ENCODE measurements at places on chromosomes 12 and 14.

GRCh38 chr12:123059500-123059899, 79.0 kb downstream of the ARL6IP4 start:
- no peak for DNase-seq

- peak; percentile 56 for DNase-seq
Observed at GRCh38 chr12:106341086-106341877, 16.3 kb upstream of the POLR3B start.

DNA sequence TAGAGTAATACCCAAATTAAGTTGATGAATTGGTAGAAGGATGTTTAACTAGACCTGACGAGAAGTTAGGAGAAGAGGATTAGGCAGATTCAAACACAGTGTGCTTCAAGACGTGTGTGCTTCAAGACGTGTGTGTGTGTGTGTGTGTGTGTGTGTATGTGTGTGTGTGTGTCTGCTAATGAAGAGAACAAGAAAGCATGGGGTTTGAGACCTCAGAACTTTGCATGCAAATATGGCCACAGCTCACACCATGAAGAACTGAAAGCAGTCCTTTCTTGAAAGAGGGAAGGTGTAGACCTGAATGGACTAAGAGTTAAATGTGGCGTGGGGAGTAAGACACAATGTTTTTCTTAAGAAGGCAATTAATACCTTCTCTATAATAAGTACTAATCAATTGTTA, 32.5 kb upstream of the SSPN start:
- DNase-seq, result no peak

DNA sequence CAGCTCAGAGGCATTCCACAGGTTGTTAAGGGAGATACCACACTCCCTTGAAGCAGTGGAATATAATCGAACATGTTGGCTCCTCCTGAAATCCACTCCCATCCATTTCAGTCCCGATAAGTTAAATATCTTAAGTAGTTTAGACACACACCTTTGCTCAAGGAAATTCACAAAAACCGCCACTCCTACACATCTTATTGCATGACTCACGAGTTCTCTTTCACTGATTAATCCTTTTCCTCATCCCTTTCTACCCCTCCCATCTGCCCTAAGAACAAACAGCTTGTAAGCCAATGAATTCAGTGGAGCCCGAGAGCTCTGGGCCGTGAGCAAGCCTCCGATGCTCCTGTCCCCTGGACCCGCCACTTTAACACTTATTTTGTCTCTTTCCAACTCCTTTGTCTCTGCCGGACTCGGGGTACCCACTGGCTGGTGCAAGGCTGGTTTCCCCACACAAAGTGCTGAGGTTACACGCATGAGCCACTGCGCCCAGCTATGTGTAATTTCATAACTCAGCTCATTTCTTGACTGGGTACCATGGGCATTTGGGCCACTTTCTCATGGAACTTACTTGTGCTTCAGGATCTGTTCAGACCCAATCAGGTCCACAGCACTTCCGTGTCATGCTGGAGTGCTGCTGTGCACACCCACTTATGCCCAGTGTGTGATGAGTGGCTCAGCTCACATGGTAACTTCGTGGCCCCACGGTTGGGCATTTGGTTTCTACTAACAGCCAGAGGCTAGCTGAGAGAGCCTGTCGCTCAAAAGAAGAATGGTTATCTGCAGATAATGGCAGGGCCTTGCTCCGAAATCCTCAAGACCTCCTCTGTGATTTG, 171.8 kb upstream of the ALG10B start:
- no peak for DNase-seq

DNA sequence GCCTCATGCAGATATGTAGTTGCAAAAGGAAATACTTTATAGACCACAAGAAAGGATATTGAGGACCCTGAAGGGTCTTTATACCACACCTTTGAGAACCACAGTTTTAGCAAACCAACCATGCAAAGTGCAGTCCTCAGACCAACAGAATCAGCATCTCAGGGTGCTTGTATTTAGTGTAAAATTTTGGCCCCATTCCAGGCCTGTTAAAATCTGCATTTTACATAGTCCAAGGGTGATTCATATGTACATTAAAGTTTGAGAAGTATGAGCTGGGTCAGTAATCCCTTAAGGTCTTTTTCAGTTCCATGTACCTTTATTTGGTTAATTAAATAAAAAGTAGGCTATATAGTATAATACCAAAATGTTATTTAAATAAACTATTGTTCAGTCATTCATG, 91.2 kb downstream of the WNK1 start:
- DNase-seq, result peak; percentile 80

- DNase-seq, result peak; percentile 40
Observed at GRCh38 chr12:89225401-89225800, 126.9 kb downstream of the DUSP6 start.

DNA sequence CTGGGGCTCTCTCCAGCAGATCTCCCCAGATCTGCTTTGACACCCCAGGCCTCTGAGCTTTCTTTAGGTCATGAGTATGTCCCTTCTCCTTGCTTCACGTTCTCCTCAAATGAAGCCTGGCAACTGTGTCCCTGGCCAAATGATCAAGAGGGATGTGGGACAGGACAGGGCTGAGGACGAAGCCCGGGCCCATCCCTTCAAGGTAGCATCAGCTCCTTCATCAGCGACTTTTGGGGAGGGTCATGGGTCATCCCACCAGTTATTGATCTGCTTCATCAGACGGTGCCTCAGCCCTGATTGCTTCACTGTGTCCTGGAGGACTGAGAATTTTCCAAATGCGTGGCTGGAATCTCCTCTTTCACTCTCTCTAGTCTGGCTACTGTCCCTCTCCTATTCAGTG, 32.3 kb downstream of the ACADS start:
- no peak for DNase-seq

DNA sequence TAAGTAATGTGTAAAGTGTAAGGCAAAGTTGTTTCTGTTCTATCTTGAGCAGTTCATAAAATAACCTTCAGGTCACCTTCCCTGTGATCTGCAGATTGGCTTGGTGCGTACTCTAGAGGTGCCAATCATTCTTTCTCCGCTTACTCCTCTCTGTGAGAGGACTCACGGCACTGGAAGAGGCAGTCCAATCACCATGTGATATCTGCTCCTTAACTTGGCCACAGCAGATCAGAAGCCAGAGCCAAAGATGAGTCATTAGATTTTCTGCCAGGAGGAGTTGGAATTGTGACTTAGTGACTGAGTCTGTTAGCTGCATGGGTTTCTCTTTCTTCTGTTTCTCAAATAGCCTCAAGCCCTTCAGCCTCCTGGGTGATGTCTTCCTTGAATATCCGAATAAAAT, 165.5 kb downstream of the SLC41A2 start:
- DNase-seq, result peak; percentile 88

- no peak for DNase-seq
Observed at GRCh38 chr12:31008961-31009840, 64.5 kb upstream of the DDX11 start.

DNA sequence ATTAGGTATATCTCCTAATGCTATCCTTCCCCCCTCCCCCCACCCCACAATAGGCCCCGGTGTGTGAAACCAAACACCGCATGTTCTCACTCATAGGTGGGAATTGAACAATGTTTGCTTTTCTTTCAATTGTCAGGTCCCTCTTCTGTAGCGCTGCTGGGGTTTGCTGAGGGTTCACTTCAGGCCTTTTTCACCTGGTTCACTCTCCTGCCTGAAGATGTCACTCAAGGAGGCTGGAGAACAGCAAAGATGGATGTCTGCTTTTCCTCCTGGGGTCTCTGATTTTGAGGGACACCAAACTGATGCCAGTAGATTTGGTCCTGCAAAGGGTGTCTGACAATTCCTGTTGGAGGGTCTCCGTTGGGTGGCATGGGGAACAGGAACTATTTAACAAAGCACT, 35.8 kb downstream of the KLRK1 start:
- no peak for DNase-seq

DNA sequence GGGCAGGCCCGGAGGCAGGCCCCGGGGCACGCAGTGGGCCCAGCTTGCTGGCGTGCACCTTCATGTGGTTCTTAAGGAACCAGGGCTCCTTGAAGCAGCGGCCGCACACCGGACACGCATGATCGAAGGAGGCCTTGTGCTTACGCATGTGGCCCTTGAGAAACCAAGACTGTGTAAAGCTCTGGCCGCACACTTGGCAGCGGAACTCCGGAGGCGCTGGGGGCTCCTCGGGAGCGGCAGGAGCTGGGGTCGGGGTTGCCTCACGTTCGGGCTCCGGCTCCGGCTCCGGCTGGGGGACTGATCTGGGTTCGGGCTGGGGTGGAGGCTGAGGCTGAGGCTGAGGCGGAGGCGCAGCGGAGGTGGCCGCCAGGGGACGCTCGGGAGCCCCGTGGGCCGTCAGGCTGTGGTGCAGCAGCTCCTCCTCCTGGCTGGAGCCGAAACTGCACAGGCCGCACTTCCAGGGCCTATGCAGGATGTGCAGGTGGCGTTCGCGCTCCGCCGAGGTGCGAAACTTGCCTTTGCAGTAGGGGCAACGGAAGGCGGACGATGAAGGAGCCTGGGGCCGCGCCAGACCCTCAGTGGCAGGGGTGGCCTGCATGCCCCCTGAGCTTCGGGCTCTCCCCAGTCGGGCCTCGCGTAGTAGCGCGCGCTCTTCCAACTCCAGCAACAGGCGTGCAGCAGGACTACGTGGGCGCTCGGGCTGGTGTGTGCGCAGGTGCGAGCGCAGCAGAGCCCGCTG, 6.0 kb downstream of the ZNF219 start:
- peak; percentile 53 for DNase-seq

GRCh38 chr12:60845696-60846095, 1249.9 kb downstream of the SLC16A7 start:
- no peak for DNase-seq

DNA sequence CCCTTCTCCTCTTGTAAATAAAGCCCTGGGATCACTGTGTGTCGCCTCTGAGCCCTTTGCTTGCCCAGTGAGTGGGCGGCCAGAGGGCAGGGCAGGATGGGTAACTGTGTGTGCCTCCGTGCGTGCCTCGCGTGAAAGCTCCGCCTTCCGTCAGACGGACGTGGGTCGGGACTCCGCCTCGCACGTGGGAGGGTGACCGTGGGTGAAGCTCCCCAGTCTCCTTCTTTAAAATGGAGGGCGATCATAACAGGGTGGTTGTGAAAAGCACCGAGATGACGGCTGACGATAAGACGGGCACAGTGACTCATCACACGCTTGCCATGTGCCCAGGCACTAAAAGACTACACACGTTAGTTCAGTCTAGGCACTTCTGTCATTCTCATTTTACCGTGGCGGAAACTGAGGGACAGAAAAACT, 9.2 kb downstream of the PHB2 start:
- DNase-seq, result no peak

GRCh38 chr12:117072106-117072505, 27.1 kb downstream of the TESC start:
- DNase-seq, result no peak

DNA sequence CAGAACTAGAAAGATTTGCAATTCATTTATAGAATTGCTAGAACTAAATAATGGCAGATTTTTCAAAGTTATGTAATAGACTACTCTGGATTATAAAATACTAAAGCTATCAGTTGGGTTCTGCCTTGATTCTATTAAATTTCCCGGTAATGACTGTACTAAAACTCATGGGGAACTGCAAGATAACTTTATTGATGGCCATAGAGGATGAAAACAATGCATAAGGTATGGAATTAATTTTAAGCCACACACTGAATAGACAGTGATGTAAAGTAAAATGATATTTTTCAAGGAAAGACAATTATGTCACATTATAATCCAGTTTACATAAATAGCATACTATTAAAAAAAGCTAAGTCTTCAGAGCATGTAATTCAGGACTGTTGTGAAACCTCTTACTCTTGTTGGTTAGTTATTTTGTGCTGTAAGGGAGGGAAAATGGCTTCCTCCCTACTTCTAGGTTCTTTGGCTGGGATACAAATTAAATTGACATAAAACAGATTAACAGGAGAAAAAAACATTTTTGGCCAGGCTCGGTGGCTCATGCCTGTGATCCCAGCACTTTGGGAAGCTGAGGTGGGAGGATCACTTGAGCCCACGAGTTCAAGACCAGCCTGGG, 134.4 kb upstream of the AMIGO2 start:
- no peak for DNase-seq

GRCh38 chr12:126667339-126667738, 1599.6 kb upstream of the TMEM132C start:
- peak; percentile 85 for DNase-seq

GRCh38 chr14:88866305-88866704, 41.9 kb downstream of the TTC8 start:
- DNase-seq, result peak; percentile 18

DNA sequence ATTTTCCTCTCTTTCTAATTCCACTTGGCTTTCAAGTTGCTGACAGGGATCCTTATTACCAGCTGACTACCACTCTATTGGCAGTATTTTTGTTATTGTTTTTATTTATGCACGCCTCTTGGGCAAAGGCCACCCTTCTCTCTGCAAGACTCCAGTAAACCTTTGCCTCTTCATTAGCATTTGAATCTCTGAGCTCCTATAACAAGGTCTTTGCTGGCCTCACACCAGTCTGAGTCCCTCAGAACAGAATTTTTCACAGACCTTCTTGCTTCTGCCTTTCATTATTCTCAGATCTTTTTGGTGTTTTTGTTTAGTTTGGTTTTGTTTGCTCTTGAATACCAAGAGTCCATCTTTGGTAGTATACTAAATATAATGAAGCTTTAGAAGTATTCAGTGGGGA, 145.9 kb downstream of the PDZRN4 start:
- DNase-seq, result no peak

DNA sequence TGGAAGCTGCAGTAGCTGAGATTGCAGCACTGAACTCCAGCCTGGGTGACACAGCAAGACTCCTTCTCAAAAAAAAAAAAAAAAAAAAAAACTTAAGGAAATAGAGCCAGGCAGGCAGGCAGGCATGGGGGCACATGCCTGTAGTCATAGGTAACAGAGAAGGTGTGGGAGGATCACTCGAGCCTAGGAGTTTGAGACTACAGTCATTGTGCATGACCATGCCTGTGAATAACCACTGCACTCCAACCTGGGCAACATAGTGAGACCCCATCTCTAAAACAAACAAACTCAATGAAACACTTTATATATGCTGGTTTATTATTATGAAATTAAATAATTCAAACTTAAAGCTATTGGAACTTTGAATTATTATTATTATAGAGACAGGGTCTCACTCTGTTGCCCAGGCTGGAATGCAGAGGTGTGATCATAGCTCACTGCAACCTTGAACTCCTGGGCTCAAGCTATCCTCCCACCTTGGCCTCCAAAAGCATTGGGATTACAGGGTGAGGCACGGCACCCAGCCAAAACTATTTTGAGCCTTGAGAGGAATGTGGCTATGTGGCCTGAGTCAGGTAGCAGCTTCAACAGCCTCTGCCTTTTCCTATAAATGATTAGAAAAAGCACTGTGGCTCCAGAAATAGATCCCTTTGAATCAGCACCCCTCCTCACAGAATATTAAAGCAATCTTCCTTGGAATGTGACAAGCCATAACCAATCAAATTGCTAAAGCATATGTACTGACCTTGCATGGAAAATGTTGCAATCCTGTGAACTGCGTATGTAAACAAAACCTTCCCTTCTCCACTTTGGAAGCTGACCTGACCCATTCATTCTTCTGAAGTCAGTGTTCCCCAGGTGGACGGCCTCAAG, 34.7 kb upstream of the YY1 start:
- DNase-seq, result peak; percentile 26

DNA sequence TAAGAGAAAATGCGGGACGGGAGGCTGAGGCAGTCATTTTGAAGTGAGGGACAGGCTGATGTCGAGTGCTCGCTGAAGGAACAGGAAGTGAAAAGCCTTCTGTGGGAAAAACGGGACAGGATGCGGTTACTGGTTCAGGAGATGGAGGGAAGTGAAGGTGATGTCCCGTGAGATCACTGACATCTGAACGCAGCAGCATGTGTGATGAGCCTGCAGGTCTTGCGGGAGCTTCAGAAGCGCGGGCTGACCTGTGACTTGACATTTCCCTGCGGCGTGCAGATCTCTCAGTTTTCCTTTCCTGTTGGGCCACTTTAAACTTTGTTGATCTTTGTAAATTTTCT, 77.8 kb downstream of the DDX51 start:
- DNase-seq, result no peak

Data from fibroblast of upper back skin (primary cell).